Left ventricle myocardium inferior (tissue), 1 donor: ENCODE measurements at places on chromosomes 2 and 18. TPM values are rescaled to one million over a fixed set of nuclear protein-coding genes. Genes with fewer than 3 reads are reported as not detected.

Gene SPOPL
- total RNA-seq: 13.5 TPM

Gene NAT8
- not detected for total RNA-seq

Gene GRB14
- 39.3 TPM for total RNA-seq

Gene SLC14A1
- 22.1 TPM for total RNA-seq

- no peak for DNase-seq
Measured at GRCh38 chr2:13611939-13612338, 895.2 kb downstream of the TRIB2 start.

DNA sequence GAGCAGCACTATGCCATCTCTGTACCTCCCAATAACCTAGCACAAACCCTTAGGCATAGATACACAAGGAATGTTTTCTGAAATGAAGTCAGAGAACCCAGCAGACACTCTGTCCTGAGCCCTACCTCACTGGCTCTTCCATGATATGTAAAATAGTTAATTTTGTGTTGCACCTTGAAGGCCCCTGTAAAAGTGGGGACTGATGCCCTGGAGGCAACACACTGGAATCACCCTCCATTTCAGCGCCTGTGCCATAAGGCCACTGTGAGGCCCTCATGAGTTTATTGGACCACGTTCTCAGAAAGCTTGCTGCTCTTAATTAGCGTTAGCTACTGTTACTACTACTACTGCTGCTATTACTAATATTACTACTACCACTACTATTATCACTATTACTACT, 670.1 kb upstream of the SOX11 start:
- DNase-seq: no peak

GRCh38 chr2:70367722-70368323, 66.0 kb upstream of the FAM136A start:
- no peak for DNase-seq

GRCh38 chr2:124025171-124025580, at the start of gene CNTNAP5:
Gene CNTNAP5 (plus strand): TSS chr2:124025287. CDS start chr2:124025651, 364 bp downstream.
- peak; percentile 48 for DNase-seq

DNA sequence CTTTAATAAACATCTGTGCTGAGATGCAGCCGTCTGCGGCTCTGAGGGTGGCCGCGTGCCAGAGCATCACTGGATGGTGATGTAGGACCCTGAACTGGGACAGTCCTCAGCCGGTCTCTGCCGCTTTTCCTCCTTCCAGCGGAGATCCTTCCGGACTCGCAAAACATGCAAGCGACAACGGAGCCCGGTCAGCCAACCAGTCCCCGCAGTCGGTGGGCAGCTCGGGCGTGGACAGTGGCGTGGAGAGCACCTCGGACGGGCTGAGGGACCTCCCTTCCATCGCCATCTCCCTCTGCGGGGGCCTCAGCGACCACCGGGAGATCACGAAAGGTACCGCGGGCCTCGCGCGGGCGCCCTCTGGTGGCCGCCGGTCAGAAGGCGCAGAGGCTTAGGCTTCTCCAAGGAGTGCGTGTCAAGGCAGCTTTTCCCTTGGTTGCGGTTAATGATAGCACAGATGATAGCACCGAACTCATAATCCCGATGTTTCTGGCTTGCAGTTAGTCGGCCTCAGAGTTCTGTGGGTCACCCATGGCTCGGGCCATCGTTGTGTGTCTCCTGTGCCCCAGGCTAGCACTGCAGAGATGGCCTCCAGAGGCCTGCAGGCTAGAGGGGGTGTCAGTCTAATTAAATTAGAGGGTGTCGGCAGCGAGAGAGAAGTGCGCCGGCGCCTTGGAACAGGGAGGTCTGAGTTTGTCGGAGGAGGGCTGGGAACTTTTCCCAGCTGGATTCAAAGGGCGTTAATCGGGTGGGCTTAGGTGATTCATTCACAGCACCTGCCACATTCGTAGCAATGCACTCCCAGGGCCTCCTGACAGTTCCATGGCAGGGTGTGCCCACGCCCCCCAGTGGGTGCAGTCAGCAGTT, 38.5 kb downstream of the LPIN1 start:
- DNase-seq: no peak

- DNase-seq: no peak
Measured at GRCh38 chr18:22069916-22070315, 99.5 kb upstream of the GATA6 start.

DNA sequence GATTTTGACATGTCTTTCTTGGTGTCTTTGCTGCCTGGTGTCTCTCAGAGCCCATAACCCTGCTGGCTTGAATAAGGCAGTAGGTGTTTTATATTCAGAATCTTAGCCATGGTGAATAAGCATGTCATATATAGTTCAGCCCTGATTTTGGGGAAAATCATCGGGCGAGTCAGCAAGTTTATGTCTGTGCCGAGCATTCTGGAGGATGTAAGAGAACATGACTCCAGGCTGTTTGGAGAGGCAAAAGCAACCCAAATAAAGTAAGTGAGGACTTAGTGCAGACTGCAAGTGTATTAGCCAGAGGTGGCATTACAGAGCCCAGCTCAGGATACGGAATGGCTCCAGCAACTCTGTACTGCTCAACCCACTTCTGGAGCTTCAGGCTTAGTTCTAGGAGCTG, 50.3 kb downstream of the TCF7L1 start:
- no peak for DNase-seq

GRCh38 chr2:88069117-88069516, 1.5 kb downstream of the SMYD1 start:
- no peak for DNase-seq

GRCh38 chr2:179377296-179377695, 112.7 kb upstream of the SESTD1 start:
- no peak for DNase-seq

GRCh38 chr2:30636311-30636710, 170.9 kb downstream of the CAPN13 start:
- no peak for DNase-seq

- no peak for DNase-seq
Measured at GRCh38 chr18:29531746-29532145, 1354.8 kb upstream of the CDH2 start.
